Mesenteric fat pad (tissue), 1 donor: ENCODE measurements at places on chromosomes 1 and 21.
A peak's percentile ranks its signal among the peaks of the same experiment; 100 is the strongest.

DNA sequence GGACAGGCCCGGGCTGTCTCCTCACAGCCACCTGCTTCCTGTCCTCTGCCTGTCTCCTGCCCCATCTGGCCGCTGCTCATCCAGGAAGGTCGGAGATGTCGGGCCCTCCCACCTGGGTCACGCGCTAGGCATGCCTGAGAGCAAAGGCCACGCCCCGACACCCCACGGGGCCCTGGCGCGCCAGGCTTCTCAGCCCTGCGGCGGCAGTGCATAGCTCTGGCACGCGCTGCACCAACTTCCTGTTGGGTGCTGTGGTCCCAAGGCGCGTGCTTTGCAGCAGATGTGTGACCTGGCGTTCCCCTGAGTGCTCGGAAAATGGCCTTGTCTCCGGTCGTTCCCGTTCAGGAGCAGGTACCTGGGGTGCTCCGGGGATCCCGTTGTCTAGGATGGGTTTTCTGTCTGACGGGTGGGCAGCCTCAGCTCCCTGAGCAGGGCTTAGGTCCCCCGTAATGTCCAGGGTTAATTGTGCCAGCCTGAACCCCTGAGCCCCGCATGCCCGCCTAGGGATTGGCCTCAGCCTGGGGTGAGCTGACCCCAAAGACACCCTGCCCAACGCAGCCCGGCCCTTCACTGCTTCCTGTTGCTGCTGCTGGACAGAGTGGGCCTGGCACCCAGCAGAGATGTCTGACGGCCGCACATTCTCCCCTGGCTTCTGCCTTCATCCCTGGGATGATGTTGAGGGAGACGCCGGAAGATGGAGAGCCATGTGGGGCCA, 19.4 kb upstream of the KCNAB2 start:
- peak; percentile 94 for DNase-seq

GRCh38 chr1:25802915-25803314, 2.9 kb downstream of the SELENON start:
- no peak for DNase-seq

DNA sequence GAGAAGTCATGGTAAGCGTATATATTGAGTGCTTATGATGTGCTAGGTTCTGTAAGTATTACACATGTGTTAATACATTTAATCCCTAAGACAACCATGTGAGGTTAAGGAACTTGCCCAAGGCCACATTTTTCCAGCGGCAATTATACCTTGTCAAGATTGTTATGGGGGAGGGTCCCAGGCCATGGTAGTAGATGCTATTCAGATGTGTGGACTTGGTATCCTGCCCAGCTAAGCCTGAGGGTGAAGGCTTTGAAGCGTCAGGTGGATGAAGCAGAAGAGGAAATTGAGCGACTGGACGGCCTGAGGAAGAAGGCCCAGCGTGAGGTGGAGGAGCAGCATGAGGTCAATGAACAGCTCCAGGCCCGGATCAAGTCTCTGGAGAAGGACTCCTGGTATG, 3.6 kb upstream of the TUFT1 start:
- no peak for DNase-seq

- no peak for DNase-seq
These were observed 30.7 kb downstream of the EVI5 start for GRCh38 chr1:92754000-92754718.
